D341Med (cell line): ENCODE measurements at places on chromosomes 4 and X.

- DNase-seq, result no peak
These were observed 76.0 kb downstream of the NAT8L start for GRCh38 chr4:2135083-2135482.

DNA sequence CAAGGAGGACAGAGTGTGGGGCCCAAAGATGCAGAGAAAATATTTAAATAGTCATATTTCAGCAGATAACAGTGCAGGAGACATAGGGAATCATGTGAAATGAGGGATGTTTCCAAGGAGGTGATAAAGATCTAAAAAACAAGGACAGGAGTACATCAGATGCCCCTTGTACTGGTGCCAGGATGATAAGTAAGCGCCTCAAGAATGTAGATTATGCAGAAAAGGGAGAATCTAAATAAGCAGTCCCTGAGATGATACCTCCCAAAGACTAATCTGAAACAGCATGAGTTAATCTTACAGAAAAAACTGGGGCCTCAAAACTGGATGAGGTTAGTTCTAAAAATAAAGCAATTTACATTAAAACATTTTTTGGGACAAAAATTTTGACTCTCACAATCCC is 136.1 kb upstream of the WDFY3 start:
- no peak for DNase-seq

DNA sequence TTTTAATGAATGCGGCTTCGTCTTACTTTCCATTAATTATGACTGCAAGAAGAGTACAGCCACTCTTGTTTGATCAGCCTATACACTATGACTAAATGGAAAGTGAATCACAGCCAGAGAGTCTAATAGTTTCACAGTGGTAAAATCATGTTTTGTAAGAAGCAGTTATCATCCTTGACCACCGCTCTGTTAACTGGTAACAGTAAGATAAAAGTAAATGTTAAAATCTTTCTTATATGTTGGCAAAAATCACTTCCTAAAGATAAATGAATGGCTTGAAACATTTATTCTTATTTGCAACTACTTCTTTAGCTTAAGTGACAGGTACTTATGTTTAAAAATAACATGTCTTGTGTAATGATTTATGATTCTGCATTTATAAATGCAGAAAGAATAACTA is 13.2 kb downstream of the GALNT7 start:
- DNase-seq, result no peak

GRCh38 chr4:182897601-182898478 is 19.3 kb downstream of the DCTD start:
- no peak for DNase-seq

DNA sequence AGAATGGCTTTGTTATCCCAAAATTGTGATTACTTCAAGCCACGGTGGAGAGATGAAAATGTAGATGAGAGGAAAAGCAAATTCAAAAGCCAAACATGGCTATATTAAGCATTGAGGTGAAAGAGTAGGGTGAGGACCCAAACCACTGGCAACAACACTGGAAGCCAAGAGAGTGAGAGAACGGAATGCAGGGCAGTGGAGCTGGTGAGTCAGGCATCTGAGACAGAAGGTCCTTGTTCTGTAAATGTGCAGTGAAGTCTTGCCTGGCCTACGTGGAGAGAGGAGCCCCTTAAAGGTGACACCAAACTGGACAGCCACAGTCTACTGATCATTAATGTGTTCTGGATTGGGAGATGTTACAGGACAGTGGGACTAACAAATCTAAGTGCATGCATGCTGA is 22.8 kb upstream of the SEC24B start:
- DNase-seq, result no peak

- no peak for DNase-seq
These were observed 17.9 kb downstream of the PDHA2 start for GRCh38 chr4:95857761-95858160.

DNA sequence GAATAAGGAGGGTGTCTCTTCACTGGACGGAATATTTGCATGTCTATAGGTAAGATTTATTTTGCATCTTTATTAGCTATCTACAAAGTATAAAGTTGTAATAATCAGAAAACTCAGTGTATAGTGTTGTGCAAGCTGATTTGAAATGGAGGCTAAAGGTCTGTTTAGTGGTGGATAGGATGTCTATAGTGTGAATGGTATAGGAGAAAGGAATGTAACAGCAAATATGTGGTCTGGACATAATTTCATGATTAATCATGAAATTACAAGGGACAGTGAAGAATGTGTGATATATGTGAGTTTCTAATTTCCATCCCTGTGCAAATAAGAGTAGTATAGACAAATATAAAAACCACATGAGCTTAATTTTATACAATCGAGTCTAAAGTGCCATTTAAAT is 79.3 kb upstream of the CAMK2D start:
- DNase-seq, result no peak

DNA sequence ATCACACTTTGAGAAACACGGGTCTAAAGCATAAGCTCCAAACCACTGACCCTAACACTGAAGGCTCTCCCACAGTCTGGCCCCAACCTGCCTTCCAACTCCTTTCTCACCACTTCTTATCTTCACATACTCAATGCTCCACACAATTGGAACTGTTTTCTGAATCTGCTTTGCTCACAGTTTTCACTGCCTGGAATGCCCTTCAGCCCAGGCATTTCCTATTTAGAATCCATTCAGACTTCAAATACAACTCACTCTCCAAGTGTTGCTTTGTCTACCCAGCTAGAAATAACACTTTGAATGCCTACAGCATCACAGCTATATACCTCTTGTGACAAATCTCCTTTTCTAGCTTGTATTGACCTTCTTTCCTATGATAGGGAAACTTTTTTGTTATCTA is 10.2 kb downstream of the OTUD4 start:
- DNase-seq, result no peak

- DNase-seq, result no peak
These were observed 106.8 kb upstream of the FAM47A start for GRCh38 chrX:34238896-34239295.

DNA sequence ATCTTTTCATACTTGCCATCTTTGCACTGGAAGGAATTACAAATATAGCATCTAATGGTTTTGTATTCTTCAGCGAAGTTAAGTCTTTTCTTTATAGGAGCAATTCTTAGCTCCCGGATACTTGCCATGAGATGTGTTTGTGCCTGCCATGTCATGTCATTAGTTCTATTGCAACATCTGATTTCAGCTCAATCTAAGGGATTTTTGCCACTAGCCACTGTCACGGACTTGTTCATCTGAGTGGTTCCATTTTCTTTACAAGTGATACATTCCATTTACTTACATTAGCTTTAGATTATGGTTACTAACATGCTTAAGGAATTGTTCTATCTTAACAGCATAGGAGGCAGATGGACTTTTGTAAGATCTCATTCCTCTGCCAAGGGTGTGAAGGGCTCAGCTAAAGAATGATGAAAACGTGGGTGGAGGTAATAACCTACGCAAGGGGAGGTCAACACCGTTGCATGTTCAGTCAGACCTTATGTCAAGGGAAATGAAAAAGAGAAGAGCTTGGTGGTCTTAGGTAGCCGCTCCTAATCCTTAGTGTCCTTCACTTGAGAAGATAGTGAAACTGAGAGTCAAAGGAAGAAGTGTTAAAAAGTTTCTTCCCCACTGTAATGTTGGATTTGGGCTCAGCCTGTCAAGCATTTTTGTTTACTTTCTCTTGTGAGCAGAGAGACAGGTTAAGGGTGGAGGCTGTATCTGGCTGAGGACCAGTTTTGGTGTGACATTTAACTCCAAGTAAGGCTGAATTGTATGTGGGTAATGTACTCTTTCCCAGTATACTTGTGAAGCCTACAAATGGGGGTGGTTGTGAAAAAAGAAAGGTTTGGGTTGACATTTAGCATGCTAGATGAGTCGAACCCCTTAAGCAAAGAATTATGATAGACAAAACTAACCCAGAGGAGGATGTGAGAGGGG is 3.6 kb upstream of the KLHL2 start:
- no peak for DNase-seq

DNA sequence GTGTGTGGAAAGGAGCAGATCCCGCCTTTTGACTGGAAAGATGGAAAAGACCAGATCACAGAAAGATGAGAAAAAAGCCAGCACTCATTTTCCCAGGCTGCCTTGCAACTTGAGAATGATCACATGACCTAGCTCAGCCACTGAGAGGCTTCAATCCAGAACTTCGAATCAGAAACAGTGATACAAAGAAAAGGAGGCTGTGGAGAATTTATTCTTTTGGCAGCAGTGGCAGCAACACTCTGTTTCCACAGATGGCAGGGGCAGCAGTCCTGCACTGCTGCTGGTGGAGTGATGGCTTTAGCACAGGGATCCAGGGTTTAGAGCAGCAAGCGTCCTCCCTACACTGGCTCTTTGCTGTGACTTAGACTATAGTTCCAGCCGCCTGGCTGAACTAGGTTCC is 77.8 kb upstream of the SH3RF1 start:
- DNase-seq, result no peak

- DNase-seq, result no peak
These were observed 42.5 kb upstream of the XIAP start for GRCh38 chrX:123817288-123817894.

- no peak for DNase-seq
These were observed 90.1 kb upstream of the NOCT start for GRCh38 chr4:138925495-138925894.

DNA sequence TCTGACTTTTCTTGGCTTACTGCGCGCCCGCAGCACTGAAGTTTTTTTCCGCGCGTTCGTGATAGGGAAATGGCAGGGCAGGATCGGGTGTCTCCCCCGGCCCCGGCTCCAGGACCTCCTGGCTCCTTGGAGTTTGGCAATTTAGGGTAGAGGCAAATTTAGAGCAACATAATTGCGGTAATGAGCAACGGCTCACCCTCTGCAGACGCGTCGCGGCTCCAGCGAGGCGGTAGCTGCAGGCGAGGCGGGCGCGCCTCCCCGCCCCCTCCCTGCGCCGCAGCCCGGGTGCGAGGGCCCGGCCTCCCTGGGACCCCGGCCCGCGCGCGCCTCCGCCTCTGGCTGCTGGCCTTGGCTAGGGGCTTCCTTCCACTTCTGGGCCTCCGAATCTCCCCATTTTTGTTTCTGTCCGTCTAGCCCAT is 6.2 kb downstream of the MSX1 start:
- DNase-seq, result peak; percentile 70

- DNase-seq, result no peak
These were observed 335.4 kb downstream of the UNC5C start for GRCh38 chr4:95213366-95213765.

GRCh38 chr4:73099143-73099542 is 29.6 kb upstream of the COX18 start:
- DNase-seq, result no peak

GRCh38 chrX:49784747-49785280 is 44.3 kb upstream of the PAGE4 start:
- DNase-seq, result no peak

GRCh38 chr4:7135389-7135746 is 57.0 kb upstream of the SORCS2 start:
- no peak for DNase-seq

- no peak for DNase-seq
These were observed 3.9 kb upstream of the FAM9C start for GRCh38 chrX:13048280-13048679.

DNA sequence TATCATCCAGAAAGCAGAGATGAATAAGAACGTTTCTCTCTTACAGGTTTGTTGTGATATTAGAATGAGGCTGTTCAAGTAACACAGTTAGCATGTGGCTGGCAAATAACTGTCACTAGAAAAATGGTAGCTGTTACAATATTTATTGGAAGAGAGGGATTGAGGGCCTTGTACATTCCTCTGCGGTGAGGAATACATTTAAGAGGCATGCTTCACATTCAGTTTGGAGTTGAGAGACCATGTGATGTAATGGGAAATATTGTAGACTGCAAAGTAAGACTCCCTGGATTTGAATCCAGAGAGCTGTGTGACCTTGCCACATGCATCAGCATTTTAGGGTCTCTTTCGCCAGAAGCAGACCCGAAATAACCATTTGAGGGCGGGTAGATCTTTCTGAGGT is 104.8 kb upstream of the KIT start:
- no peak for DNase-seq

- no peak for DNase-seq
These were observed 146.0 kb upstream of the GPC4 start for GRCh38 chrX:133561251-133561650.

DNA sequence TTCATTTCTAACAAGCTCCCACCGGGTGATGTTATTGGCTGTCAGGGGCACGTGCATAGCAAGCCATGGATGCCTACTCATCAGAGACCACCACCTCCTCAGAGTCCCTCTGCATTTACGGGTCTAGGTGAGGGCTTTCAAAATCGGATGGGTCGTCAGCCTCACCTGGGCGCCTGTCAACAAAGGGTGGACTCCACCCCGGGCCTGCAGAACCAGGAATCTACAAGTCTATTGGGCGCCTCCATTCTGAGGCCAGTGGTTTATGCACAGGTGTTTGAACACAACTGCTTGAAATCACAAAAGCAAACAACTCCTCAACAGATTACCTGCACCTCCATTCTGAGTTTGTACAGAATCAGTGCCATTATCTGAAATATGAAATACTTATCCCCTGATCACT is 318.9 kb downstream of the PTTG2 start:
- DNase-seq, result no peak
